Activated T-cell treated with anti-CD3 and anti-CD28 coated beads, Interleukin-2, amount 50 U/mL, for 1 hour (primary cell): ENCODE measurements at places on chromosomes 12 and 14.
A peak's percentile ranks its signal among the peaks of the same experiment; 100 is the strongest.

DNA sequence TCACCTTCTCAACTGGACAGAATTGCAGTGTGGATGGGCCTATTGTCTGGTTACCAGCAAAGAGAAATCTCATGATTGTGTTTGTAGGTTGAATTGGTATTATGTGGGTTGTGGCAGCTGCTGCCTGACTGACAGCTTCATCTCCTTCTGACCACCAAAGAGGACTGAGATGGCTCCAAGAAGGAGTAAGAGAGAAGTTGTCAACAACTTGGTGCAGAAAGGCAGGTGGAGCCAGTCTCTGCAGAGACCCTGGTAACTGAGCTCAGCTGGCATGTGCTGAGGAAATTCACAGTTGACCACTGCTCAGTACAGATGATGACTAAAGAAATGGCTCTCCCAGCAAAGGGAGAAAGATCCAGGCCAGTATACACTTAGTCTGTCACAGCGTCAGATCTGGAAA lies 240.0 kb upstream of the AMIGO2 start:
- DNase-seq: no peak

- DNase-seq: no peak
Measured at GRCh38 chr14:54535646-54536045, 25.9 kb downstream of the CGRRF1 start.

GRCh38 chr14:94363151-94363624 lies 25.2 kb downstream of the SERPINA1 start:
- no peak for DNase-seq

- DNase-seq: no peak
Measured at GRCh38 chr12:26748741-26749431, 84.1 kb downstream of the ITPR2 start.

DNA sequence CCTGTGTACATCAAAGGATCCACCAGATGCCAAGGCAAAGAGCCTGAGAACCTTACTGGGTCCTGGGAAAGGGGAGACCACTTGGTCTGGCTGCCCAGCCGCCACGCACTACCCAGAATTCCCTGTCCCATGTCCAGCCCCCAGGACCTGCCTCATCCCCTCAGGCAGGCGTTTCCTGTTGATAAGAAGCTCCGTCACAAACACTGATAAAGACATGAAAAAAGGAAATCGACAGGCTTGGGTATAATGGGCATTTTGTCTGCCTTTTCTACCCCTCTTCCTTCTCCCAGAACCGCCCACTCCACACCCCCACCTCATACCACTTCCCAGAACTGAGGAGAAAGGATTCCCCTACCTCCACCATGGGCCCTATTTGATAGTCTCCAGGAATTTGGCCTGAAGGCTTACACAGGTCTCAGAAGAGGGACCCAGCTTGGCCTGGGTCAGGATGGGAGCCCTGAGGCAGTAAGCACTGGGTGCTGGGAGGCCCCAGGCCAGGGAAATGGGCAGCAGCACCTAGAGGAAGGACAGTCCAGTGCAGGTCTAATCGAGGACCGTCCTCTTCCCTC lies 18.8 kb downstream of the ACVRL1 start:
- DNase-seq: no peak

DNA sequence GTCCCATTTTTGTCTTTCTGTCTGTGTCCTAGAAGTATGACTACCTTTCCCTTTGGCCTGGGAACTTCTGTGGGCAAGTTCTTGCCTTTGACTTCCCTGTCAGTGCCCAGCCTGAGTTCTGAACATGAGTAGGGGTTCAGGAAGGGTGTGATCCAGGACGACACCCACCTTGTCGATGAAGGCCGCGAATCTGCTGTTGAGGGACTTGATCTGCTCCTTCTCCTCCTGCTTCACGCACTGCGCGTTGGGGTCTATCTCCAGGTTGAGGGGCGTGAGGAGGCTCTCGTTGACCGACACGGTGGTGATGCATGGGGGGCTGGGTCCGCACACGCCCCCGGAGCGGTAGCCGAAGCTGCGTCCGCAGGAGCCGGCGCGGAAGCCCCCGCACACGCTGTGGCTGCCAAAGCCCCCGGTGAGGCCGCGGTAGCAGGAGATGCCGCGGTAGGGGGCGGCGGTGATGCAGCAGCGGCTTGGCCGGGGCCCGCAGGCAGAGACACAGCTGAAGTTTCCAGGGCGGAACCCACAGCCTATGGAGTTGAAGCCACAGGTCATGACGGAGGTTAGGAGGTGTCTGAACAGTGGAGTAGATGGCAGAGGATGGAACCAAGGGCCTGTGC lies at the start of gene KRT83:
Gene KRT83, minus strand, starts transcription at position 615 of the 617 bp plus-strand sequence. Its CDS starts 63 bp downstream, at position 552.
- DNase-seq: no peak

DNA sequence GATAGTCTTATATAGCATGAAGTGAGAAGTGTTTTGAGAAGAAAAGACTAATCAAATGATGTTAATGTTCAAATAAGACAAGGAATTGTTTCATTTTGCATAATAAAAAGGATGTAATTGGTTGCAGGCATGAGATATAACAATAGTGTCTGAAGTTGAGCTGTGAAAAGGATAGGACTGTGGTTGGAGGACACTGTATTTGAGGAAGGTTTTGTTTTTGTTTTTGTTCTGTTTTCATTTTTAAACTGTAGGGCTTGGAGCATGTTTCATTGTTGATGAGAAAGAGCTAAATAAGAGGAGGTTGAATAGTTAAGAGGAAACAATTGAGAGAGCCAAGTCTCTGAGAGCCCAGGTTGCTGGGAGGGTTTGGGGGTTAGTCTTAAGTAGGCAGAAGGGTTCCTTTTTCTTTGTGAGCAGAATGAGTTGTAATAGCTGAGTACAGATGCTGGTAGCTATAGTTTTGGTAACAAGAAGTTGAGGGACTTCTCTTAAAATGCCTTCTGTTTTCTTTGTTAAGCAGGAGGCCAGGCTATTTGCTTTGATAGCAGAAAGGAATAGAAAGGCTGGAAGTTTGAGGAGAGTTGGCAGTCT lies 58.4 kb downstream of the CCDC91 start:
- DNase-seq: no peak

- DNase-seq: no peak
Measured at GRCh38 chr14:81331229-81332021, 68.7 kb downstream of the STON2 start.

- DNase-seq: no peak
Measured at GRCh38 chr14:104135904-104136471, 2.4 kb upstream of the KIF26A start.

- DNase-seq: no peak
Measured at GRCh38 chr12:49941556-49942511, 8.7 kb upstream of the AQP2 start.

DNA sequence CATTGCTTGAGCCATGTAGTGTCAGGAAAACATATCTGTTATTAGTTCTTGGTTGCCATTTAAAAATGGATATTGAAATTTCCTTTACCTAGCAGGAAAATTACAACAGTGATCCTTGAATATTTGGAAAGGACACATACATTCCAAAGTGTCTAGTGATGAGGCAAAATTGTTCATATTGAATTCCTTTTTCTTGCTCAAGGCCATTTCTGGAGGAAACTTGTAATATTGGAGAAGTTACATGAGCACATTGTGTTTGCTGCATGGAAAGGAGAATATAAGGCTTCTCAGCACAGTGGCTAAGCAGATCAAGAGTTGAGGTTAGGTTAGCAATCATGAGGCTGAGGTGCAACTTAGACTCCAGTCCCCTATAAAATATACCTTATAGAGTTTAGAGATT lies 121.9 kb downstream of the PDE3A start:
- DNase-seq: no peak

GRCh38 chr12:127579446-127579845 lies 687.5 kb upstream of the TMEM132C start:
- DNase-seq: no peak

- DNase-seq: no peak
Measured at GRCh38 chr12:15599266-15600037, 189.7 kb downstream of the EPS8 start.

GRCh38 chr12:26283046-26283445 lies 87.7 kb downstream of the SSPN start:
- no peak for DNase-seq

GRCh38 chr14:49954171-49954631 lies 61.3 kb downstream of the ARF6 start:
- DNase-seq: no peak

GRCh38 chr12:63934936-63935335 lies 90.4 kb downstream of the SRGAP1 start:
- no peak for DNase-seq

DNA sequence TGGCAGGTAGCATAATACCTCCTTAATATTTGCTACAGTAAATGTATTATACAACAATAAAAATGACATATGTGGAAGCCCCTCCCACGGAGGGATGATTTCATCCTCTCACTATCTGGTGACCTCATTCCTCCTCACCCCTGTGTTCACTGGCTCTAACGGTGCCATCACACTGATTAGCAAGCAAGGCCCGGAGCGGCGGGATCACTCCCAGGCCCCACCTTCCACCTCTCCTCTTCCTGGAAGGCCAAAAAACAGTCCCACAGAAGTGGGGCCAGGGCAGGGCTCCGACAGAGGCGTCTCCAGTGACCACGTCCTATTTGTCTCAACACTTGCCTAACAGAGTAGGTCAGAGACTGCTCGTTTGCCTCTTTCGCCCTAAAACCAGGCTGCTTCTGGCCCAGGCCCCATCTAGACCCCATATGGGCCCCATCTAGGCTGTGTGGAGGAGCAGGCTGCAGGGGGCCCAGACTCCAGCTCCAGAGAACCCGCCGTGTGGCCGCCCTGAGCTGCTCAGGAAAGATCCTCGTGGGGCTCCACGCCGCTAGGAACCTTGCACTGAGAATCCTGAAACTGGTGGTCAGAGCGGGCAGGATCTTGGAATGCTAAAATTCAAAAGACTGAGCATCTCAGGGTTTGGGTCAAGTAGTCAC lies 3.7 kb downstream of the SELPLG start:
- peak; percentile 62 for DNase-seq

DNA sequence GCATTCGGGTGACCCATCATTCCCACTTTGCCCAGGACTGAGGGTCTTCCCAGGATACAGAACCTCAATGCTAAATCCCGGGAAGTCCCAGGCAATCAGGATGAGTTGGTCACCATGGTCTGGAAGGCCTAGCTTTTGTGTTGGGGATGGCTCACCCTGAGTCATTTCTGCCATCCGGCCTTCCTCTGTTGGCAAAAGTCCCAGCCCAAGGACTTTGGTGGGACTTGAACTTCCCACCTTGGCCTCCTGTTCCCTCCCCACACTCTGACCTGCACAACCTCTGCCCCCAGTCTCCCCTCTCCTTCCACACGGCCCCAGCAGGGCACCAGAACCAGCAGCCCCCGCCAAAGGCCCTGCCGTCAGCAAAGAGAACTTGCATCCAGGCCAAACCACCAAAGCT lies 24.6 kb upstream of the NCOR2 start:
- no peak for DNase-seq

DNA sequence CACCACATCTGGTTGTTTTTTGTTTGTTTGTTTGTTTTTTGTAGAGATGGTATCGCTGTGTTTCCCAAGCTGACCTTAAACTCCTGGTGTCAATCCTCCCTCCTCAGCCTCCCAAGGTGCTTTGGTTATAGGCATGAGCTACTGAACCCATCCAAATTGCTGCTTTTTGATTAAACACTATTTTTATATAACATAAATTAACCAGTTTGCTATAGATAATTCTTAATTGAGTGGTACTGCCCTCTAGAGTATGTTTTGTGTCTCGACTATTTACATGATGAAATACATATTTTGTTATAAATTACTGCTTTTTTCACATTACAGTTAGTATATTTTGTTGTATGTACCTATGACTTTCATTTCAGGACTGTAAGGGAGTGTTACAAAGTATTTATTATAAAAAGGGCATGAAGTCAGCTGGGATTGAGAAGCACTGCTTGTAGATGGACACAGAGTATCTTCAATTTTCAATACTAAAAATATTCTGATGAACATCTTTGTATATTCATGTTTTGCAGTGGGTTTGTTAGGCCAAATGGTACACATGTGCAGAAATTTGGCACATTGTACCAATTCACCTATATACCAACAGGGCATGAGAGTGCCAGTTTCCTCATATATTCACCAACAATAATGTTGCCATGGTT lies 14.9 kb upstream of the SCAF11 start:
- DNase-seq: no peak

DNA sequence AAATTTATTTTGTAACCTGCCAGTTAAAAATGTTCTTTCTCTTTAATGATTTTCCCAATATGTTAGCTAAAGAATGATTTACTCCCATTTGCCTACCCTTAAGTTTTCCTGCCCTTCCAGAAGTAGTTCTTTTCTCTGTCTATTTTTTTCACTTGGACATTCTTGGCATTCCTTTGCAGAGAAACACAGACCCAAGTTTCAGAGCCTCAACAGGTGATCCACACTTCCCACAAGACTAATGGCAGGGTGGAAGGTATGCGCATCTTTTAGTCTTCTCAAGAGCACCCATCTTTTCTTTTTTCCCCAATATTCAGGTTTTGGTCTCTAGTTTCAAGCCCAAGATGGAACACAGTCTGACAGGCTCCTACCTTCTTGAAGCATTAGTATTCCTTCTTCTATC lies 420.7 kb downstream of the ADAMTS20 start:
- no peak for DNase-seq

- DNase-seq: no peak
Measured at GRCh38 chr12:1093166-1093751, 102.2 kb downstream of the ERC1 start.

DNA sequence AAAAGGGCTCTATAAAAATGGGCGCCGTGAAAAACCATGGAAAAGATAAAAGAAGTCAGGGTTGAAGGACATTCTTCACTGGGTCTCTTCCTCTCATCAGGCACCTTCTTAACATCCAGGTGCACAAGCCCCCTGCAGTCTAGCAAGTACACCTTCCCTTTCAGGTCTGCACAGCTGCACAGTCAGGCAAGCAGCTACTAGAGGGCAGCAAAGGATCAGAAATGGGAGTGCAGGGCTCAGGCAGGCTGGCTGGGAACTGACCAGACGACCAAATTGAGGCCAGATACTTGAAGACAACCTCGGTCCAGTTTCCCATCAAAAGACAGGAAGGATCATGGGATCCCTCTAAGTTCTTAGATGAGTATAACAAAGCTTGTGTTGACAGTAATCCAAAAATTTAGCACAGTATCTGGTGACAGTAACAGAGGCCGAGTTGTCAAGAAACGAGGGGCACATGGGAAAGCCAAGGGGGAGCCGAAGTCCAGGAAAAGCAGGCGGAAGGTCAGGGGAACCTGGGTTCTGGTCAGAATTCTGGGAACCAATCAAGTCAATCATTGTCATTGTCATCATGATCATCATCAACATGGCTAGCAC lies 10.1 kb upstream of the GRIP1 start:
- DNase-seq: peak; percentile 32

DNA sequence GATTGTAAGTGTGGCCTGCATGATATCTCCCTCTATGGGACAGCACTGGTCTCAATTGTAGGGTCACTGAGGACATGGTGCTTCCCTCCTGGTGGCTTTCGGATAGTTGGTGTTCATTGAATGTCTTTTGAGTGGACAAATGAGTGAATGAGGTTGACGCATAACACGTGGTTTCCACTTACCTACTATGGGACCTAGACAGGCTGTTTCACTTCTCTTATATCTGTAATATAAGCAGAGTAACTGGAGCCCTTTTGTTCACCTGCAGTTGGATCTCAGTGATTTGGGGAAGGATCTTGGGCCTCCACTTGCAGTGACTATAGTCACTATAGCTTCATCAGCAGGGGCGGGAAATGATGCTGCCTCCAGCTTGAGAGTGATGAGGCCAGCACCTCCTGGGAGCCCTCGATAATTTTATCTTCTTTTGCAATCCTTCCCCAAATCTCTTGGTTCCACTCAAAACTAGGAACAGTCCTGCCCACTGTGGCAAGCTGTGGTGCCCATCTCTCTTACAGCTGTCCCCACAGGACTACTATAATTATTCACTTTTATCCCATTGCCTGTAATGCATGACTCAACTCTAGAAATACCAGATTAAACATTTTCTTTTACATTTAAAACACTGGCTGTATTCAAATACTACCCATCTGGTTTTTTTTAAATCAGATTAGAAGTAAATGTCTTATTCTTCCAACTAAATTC lies 242.9 kb downstream of the CHST11 start:
- DNase-seq: no peak

GRCh38 chr12:29152223-29152868 lies 3.3 kb downstream of the FAR2 start:
- no peak for DNase-seq
